AG20443 (cell line): ENCODE measurements at places on chromosomes 1 and 21.
A peak's percentile ranks its signal among the peaks of the same experiment; 100 is the strongest.

DNA sequence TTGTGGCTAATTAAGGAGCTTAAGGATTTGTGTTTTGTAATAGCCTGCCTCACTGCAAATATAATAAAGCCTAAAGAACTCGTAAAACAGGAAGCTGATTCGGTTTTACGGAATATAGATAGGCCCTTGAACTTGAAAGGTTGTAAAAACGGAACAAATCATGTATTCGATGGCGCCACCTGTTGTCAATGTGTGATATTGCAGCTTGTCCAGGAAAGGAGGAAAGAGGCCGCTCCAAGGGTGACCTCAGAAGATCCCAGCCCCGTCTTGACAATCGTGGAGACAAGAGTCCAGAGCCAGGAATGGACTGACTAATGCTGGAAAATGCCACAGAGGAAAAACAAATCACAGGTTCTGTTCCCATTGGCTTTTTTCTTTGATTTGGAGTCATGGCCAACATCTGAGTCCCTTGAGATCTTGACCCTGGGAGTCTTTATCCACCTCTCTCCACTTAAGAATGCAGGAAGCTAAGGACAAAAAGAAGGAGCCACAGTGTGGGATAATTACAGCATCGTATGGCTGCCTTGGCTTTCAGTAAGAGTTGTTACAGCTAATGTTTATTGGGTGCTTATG is 7.0 kb upstream of the IGSF21 start:
- peak; percentile 91 for DNase-seq

DNA sequence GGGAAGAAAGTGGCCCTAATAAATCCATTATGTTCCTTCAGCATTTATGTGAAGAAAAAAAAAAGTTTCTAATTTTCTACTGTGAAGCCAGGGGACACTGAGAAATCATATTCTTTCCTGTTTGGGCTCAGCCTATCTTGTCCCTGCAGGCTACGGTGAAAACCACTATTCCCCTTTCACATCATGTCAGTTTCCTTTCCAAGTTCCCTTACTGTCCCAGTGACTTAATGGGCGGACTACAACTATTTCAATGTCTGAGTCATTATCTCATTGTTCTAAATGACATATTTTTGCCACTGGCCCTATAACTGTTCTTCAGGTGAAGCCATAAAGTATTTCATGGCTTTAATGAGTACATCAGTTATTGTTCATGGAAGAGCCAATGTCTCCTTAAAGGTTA is 71.3 kb upstream of the BEND5 start:
- no peak for DNase-seq

GRCh38 chr1:22089134-22089571 is 36.6 kb downstream of the CDC42 start:
- DNase-seq: no peak

DNA sequence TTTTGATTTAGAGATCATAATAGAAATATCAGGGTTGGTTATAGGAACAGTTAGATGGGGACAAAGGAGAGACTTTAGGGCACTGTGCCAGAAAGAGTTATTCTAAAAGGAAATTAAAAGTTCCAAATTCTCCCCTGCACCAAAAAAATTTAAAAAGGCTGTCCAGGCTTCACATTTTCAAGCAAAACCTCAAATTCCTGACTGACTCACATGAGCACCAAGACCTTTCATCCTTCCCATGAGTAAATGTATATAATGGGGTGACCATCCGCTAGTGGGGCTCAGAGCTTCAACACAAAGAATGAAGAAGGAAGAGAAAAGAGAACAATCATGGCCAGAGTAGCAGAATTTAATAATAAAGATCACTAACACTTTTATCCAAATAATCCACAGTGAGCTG is 131.6 kb upstream of the MROH9 start:
- no peak for DNase-seq

DNA sequence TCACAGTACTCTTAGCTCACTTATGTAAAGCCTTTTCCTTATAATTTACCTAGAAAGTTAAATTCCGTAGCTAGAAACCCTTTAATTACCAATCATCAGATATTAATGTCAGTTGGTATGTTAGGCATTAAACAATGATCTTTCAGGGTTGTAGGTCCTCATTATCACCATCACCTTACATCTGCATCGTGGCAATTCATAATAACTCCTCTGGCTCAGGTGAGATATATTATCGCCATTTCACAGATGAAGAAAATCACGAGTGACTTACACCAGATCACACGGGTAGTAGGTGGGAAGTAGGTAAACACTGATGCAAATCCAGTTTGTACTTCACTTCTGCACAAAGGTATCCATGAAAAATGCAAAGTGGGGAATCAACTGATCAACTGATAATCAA is 639 bp downstream of the NUP133 start:
- DNase-seq: no peak

- peak; percentile 56 for DNase-seq
Observed at GRCh38 chr1:228037401-228038386, 30.9 kb downstream of the WNT3A start.

GRCh38 chr1:99943223-99943794 is 26.5 kb upstream of the SLC35A3 start:
- peak; percentile 30 for DNase-seq

- DNase-seq: peak; percentile 93
Observed at GRCh38 chr1:63593303-63593885, at the start of gene PGM1. Gene PGM1, plus strand, starts transcription at chr1:63593411. Its CDS starts 78 bp downstream, at chr1:63593489.

GRCh38 chr1:213649373-213649772 is 338.4 kb upstream of the PROX1 start:
- no peak for DNase-seq

- DNase-seq: no peak
Observed at GRCh38 chr1:57976216-57976615, 552.4 kb upstream of the DAB1 start.

GRCh38 chr1:164561007-164561406 is 2.0 kb downstream of the PBX1 start:
- no peak for DNase-seq

DNA sequence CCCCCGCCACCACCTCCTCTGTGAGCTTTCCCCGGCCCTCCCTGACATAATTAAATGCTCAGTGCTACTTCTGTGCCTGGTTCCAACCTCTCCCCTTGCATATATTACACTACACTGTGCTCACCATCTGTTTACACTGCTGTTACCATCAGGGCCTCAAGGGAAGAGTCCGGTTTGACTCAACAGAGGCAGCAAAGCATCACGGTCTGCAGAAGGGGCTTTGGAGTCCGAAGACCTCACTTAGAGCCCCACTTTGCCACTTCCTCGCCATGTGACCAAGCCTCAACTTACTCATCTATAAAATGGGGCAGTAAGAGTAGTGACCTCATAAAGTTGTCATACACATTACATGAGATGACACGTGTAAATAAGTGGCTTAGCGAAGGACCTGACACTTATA is 27.4 kb downstream of the KCNN3 start:
- no peak for DNase-seq

GRCh38 chr1:112267929-112268328 is 128.1 kb upstream of the CTTNBP2NL start:
- peak; percentile 20 for DNase-seq

DNA sequence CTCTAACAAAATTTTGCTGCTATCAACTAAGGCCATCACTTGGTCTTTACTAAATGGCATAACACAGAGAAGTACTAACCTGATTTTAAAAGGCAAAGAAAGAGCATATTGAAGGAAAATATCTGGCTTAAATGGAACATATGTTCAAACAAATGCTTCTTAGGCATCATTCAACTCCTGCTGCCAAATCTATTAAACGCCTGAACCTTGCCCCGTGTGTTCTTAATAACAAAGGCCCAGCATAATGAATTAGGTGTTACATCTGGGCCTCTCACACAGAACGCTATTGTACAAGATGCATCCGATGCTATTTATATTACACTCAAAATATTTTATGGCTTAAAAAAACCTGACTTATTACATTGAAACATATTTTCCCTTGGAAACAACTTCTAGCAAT is 48.4 kb downstream of the B3GALNT2 start:
- DNase-seq: no peak

DNA sequence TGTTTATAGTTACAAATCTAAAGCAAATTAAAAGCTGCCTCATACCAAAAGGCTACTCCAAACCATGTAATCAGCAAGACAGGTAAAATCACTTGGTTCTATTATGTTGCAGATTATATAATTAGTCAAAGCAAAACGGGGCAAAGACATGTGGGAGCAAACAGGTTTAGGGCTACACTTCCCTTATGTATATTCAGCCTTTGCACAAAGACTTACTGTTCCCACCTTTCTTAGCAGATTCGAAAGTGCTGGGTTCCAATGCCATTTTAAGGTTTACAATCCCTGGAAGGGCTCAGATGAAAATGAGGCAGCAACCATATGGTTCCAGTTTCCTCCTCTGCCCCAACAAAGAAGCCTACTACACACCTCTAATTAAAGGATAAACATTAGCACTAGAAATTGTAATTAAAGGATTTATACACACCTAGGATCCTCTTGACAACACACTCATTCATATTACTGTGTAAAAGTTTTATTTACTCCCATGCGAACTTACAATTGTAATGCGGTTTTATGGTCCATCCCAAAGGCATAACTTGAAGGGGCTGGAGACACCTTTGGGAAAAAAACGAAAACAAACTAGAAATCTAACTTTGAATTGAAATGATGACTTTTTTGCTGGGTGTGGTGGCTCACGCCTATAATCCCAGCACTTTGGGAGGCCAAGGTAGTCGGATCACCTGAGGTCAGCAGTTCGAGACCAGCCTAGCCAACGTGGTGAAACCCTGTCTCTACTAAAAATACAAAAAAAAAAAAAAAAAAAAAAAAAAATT is 117.3 kb upstream of the PKN2 start:
- no peak for DNase-seq

- DNase-seq: no peak
Observed at GRCh38 chr21:39088831-39089380, 94.3 kb downstream of the PSMG1 start.

GRCh38 chr21:26982767-26983166 is 15.9 kb upstream of the ADAMTS5 start:
- DNase-seq: no peak

DNA sequence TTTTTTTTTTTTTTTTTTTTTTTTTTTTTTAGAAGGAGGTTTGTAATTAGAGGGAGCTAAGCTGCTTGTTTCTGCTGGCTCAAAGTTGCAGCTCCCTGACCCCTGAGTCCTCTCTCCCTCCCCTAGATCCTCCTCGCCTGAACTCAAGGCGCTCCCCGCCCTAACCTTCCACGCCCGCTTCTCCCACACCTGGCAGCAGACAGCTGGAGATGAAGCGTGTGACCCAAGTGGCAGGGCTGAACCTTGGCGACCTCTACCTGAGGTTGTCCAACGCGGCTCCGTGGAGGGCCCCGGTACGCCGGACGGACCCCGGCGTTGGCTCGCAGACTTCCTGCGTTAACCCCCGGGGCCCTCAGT is 795 bp downstream of the NGF start:
- peak; percentile 39 for DNase-seq

DNA sequence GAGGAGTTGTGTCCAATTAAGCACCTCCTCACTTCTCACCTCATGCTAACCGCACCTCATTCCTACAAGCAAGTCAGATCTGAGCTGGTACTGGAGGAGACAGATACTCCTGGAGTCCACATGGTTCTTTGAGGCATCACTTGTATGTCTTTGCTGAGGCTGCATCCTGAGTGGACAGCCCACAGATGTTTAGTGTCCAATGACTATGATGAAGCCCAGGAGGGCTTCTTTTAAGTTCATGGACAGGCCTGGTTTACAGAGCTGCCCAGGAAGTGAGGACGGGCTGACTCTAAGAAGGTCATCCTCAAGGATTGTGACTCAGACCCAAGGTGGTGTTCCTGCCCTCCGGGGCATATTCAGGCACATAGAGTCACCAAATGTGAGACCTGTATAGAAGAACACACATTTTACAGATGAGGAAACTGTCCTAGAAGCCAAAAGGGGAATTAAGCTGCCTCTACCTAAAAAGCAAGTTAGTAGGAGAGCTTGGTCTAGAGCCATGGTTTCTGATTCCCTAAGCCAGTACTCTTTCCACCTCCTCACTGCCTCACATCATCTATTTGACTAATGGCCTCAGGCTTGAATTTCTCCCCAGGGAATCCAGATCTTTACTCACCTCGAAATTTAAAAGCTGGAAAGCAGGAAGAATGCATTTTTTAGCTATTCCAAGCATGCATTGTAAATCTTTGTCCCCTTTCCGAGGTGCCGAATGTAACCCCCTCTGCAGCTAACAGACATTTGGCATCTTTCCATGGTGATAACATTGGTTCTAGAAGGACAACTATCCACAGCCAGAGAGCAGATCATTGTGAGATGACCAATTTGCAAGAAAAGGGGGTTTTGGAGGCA is 228.1 kb downstream of the OMA1 start:
- DNase-seq: no peak

- no peak for DNase-seq
Observed at GRCh38 chr1:12049616-12050015, 13.5 kb upstream of the TNFRSF8 start.

DNA sequence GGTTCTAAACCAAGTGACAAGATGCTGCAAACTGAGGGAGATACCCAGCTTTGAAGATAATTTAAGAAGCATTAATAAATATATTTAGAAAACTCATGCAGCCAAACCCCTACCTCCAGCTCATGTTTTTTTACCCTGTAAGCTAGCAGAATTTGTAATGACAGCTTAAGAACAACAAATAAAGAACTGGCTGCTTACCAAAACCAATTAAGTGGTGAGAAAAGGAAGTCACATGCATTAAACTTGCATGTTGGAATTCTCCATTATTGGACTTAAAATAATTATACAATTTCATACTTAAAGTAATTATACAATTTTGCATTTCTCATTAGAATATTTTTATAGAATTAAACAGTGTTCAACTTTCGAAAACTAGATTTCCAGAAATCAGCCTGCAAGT is 75.6 kb upstream of the CNIH3 start:
- DNase-seq: no peak

- DNase-seq: peak; percentile 28
Observed at GRCh38 chr1:178048426-178048825, 45.5 kb upstream of the RASAL2 start.

DNA sequence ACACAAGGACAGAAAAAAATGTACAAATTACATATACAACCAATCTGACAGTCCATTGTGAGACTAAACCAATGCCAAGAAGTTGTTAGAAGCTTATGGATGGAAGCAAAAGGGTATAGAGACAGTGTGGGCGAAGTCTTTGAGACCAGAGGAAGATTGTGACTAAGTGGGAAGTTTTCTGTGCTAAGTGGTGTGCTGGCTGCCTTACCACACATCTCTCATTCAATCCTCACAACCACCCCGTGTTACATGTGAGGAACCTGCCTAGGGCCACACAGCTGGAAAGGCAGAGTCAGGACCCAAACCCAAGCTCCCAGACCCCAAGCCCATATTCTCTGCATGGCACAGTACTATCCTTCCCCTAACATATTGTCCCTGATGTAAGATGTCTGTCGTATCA is 53.5 kb upstream of the DUSP10 start:
- no peak for DNase-seq

- peak; percentile 81 for DNase-seq
Observed at GRCh38 chr21:44892536-44893277, 19.2 kb upstream of the PTTG1IP start.

- peak; percentile 44 for DNase-seq
Observed at GRCh38 chr1:176795929-176796328, 333.0 kb downstream of the PAPPA2 start.

GRCh38 chr1:213939888-213940287 is 47.9 kb upstream of the PROX1 start:
- no peak for DNase-seq

GRCh38 chr1:44536357-44537209 is 131.5 kb downstream of the RNF220 start:
- no peak for DNase-seq

GRCh38 chr1:22888320-22889075 is 84.2 kb downstream of the LACTBL1 start:
- DNase-seq: no peak
